ENCODE measurements at places on chromosomes 7 and 10. TPM values are rescaled to one million over a fixed set of nuclear protein-coding genes. Genes with fewer than 3 reads are reported as not detected.

The NPC1L1 gene
- polyA plus RNA-seq, result 22.1 TPM

The HERPUD2 gene
- 9.7 TPM for polyA plus RNA-seq

The PLPP4 gene
- 1.1 TPM for polyA plus RNA-seq

The OIT3 gene
- 19.0 TPM for polyA plus RNA-seq

The COG5 gene
- polyA plus RNA-seq, result 4.1 TPM

The GOLGA7B gene
- polyA plus RNA-seq, result 0.63 TPM

The SPDYE5 gene
- not detected for polyA plus RNA-seq

Data from liver (tissue), 10 donors.